ENCODE measurements at places on chromosomes 12 and 14.

- no peak for DNase-seq
Measured at GRCh38 chr12:45257185-45257930, 41.5 kb downstream of the ANO6 start.

GRCh38 chr12:116612436-116612835 is 53.3 kb downstream of the MAP1LC3B2 start:
- no peak for DNase-seq

GRCh38 chr12:112194601-112195247 is 69.4 kb downstream of the TRAFD1 start:
- DNase-seq = no peak

GRCh38 chr14:69481815-69482568 is 2.5 kb upstream of the PLEKHD1 start:
- DNase-seq = no peak

DNA sequence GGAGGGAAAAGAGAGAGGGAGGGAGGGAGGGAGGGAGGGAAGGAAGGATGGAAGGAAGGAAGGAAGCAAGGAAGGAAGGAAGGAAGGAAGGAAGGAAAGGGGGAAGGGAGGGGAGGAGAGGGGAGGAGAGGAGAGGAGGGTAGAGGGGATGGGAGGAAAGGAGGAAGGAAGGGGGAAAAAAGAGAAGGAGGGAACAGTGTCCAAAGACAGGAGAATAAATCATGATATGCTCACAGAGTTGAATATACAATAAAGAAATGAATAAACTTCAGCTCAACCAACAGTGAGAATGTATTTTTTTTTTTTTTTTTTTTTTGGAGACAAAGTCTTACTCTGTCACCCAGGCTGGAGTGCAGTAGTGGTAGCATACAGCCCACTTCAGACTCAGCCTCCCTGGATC is 4.0 kb downstream of the OR6J1 start:
- no peak for DNase-seq

DNA sequence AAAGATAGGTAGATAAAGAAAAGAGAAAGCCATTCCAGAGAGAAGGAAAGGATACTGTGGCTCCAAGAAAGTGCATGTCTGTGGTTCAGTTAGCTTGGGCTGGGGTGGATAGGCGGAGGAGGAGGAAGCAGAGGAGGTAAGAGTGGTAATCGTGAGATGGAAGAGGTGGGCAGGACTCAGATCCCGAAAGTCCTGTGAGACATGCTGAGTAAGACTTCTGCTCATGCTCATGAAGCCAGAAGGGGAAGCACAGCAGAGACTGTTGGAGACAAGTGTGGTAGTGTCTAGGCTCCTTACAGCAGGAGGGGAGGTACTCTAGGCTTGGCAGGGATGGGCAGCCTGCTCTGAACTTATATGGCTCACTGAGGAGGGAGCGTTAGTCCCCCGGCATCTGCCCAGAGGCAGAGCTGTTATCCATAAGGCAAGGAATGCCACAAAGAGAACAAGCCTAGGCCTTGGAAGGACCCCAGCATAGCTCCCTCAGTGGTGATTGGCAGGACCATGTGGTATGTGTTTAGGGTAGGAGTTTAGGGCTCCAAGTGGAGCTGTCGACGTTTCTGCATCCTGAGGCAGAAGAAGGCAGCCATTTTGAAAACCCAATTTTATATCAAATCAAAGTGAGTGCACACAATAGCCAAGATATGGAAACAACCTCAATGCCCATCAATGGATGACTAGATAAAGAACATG is 135.3 kb downstream of the SMOC1 start:
- peak; percentile 56 for DNase-seq

- DNase-seq = no peak
Measured at GRCh38 chr12:109592195-109592904, 18.8 kb downstream of the MVK start.

GRCh38 chr14:95315579-95315978 is 4.1 kb downstream of the CLMN start:
- no peak for DNase-seq

DNA sequence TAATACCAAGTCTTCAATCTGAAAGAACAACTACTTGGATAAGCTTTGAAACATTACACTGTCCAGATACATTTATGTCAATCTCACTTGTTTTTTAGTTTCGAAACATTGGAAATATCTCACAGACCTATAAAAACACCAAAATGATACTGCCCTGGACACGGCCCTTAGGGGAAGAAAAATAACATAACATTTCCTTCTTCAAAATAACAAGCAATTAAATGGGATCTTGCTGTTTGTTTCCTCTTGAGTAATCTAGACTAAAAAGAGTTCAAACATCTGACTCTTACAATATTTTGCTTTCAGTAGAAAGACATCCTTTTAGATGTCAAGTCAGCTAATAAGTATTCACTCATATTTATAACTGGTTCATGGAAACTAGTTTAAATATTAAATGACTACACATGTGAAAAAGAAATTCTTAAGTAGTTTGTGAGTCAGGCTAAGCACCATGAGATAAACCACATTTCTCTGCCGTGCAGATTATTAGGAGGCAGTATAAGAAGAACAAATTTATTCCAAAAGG is 87.5 kb downstream of the EPS8 start:
- no peak for DNase-seq

GRCh38 chr14:104569435-104569834 is 10.1 kb upstream of the C14orf180 start:
- no peak for DNase-seq

DNA sequence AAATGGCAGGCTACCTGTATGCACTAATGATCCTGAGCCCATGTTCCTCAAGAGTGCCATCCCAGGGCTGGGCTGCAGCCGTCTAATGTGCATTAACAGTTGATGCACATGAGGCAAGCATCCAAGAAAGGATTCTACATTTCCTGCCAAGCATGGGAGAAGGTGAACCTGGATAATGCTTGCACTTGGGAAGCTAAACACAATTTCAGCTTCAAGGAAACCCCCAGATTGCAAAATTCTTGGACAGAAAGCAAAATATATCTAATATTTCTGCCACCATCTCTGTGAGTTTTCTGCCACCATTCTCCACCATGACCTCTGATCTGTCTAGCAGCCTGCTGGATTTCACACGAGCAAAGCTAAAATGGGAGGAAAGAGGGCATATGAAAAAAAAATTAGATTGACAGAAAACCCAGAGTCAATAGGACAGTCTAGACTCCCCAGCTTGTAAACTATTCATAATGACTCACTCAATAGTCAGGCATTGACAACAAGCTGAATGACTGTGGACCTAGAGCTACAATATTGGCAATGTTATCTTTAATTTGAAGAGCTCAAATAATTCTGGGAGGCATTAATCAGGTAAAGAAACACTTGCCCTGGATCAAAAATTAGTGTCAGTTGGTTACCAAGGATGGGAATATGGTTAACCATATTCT is 91.9 kb upstream of the BCL2L14 start:
- DNase-seq = no peak

Measured in lower leg skin (tissue), 4 donors.